Activated T-helper 1 cell treated with anti-CD3 and anti-CD28 coated beads, Interleukin-2, amount 50 U/mL, for 16 hours (primary cell): ENCODE measurements at places on chromosomes 5 and 9.
A peak's percentile ranks its signal among the peaks of the same experiment; 100 is the strongest.

DNA sequence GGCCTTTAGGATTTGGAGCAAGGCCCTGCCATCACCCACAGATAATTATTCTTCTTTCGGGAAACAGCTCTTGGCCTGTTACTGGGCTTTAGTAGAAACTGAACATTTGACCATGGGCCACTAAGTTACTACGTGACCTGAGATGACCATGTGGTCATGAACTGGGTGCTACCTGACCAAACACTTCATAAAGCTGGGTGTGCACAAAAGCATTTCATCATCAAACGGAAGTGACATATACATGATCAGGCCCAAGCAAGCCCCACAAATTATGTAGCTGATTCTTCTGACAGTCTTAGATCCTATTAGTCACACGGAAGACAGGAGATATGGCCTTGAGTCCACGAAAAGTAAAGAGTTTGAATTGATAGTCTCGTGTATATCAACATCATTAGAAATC lies 130.9 kb upstream of the FBN2 start:
- DNase-seq, result no peak

DNA sequence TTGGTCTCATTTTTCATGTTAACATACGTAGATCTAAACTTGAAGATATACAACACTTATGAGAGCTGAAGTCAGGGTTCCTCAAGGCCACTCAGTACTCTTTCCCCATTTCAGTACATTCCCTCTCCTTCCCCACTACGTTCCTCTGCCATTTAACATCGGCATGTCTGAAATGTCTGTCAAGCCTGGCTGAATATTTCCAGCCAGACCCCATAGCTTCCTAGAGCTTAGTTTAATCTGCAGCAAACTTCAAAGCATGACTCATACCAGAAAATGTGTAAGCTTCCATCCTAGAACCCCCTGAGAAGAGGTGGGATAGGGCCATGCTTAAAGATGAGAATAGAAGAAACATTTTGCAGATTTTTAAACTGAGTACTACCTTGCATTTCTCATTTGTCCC lies 6.2 kb downstream of the GZMA start:
- no peak for DNase-seq

GRCh38 chr9:128249908-128250838 lies 25.6 kb downstream of the GOLGA2 start:
- DNase-seq, result peak; percentile 99

DNA sequence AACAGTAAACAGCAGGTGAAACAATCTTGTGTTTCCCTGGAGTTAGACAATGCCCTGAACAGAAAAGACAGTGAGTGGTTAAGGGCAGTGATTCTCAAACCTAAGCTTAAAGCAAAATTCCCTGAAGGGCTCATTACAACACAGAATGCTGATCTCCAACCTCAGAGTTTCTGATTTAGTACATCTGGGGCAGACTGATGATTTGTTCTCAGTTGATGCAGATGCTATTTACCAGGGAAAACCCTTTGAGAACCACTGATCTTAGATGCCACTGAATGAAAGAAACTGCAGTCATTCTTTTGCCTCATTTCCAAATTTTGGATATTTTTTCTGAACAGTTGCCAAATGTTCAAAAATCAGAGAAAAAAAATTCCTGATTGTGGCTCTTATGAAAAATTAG lies 18.7 kb upstream of the ADAM19 start:
- DNase-seq, result no peak

DNA sequence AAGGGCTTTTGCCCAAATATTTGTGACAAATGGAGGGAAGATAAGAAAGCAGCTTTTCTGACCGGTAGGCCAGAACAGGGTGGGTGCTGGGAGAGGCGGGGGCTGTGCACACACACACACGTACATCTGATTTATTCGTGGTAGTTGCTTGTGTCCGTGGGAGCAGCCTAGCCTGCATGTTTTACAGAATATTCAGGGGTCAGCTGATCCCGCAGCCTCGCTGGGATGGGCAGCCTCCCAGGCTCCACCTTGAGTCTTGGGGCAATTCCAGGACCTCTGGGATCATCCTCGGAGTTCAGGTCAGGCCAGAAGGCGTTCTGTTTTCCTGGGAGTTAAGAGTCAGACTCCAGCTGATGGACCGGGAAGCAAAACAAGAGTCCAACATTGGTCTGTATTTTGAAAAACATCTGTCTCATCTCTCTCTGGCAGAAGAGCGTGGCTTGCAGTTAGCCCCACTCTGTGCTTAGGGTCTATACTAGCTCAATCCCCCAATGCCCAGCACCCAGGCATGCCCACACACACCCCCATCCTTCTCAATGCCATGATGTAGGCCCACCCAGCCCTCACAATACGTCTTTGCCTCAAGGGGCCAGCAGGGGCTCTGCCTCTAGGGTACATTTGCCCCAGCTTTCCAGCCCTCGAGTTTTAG lies 210.6 kb downstream of the GOLPH3 start:
- DNase-seq, result no peak

DNA sequence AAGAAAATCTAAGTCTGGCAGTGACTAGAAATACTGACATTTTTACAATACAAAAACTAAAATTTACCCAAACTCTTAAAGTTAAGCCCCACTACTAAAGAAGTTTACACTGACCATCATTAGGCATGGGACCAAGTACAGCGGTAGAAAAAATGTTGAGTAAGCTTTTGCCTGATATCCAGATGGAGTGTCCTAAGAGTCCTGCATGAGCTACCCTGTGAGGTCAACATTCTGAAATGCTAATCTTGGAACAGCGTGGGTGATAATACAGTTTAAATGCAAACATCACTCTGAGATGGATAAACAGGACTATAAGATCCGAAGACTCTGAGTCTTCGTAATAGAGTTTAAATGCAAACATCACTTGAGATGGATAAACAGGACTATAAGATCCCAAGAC lies 189.7 kb downstream of the DCP2 start:
- DNase-seq, result no peak

DNA sequence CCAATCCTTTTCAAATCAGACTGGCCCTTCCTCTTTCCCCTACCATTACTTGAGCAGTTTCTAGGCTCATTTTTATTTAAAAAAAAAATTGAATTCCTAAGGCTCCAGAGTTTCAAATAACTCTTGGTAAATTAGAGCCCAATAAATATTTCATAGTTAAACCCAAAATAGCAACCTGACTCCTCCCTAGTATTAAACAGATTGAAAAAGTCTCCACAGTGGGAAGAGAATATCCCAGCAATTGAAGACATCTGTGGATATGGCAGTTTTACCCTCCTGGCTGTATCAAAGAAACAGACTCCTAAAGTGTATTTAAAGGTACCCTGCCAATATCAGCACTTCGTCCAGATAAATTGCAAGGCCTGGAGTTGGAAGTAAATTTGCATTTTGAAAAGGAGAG lies 52.7 kb upstream of the GDNF start:
- no peak for DNase-seq

DNA sequence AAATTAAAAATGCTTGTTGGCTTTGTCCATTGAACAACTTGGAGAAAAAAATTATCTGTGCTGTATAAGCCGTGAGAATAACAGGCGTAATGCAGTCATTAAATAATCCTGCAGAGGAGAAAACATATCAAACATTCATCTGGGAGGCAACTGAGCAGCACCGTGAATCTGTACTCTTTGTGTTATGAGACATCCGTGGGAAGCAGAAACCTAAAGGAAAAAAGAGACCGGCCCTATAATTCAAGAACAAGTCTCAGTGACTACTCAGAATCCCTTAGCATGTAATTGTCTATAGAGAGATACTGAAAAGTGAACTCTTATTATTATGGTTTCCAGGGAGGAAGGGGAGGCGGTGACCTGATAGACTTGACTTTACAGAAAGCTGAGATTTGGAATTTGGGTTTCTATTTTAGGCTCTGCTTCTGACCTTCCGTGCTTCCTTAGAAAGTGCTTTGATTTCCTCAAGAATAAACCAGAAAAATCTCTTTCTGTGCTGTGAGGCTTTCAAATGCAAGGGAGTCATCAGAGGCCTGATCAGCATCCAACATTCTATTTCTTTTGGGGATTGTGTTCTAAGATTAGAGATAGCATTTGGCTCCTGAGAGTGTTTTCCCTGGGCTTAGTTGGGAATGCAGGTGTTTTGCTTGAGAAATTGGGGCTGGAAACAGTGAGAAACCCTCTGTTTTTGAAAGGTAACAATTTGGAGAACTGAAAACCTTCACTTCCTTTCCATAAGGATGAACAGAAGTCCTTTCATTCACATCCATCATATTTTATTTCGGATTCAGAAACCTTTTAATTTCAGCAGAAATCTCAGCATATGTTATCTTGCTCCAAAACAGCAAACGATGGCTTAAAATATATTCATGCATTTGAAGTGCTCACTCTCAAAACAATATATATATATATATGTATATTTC lies 296.7 kb downstream of the CSNK1G3 start:
- no peak for DNase-seq

- DNase-seq, result no peak
Observed at GRCh38 chr5:36397901-36398536, 96.3 kb upstream of the RANBP3L start.

DNA sequence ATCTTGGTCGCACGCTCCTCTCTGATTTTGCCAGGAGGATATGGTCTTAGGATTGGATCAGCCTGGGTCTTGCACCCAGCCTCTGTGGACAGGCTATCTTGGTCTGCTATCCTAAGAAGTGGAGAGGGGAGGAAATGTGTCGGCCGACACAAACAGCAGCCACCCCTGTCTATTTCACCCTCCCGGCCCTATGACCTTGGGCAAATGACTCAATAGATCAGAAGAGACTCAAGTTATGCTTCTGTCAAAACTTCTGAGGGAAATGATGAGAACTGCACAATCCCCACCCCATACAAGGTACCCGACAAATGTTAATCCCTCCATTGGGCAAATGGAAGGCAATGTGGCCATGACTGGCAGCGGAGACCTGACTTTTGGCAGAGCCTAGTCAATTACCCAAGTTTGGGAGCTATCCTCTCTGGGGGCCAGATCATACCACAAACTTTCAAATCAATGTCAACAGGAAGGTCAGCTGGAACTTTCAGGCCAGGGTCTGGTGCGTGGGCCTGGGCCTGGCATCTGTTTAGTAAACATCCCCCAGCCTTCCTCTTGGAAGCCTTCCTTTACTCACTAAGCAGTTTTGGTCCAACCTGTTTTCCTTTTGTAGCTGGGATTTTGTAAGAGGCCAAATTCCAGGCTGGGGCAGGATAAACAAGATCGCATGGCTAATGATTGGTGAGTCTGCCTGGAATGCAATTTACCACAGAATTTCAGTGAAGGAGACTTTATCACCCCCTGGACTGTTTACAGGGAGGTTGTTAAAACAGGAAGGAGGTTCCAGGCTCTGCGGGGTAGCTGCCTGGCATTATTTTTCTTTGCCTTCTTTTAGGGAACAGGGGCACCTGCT lies 64.2 kb upstream of the CPEB4 start:
- no peak for DNase-seq

DNA sequence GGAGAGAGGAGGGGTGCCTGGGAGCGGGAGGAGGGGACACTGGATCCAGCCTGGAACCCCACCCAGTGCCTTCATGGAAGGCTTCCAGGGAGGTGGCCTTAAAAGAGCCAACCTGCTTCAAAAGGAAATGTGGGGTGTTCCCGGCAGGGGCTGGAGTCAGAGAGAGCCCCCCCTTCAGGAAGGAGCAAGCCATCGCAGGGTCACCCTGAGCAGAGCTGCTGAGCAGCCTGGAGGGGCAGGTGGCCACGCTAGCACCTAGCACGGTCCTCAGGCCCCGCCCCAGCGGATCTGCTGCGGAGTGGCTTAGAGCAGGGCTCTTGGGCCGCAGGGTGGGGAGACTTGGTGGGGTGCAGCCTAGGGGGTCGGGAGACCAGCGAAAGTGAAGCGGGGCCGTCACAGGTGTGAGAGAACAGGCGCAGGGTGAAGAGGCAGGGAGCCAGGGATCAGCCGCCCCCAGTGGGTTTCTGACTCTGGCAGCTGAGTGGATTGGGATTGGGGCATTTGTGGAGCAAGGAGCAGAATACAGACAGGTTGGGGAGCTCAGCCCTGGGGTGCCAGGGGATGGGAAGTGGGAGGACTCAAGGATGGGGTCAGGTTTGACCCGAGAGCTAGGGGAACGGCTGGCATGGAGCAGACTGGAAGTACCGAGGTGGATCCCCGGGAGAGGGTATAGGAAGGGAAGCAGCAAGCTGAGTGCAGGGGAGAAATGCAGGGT lies 1.5 kb downstream of the LCN2 start:
- DNase-seq, result no peak

- DNase-seq, result no peak
Observed at GRCh38 chr9:126478216-126478981, 135.3 kb upstream of the LMX1B start.

GRCh38 chr5:138096363-138096762 lies 12.5 kb downstream of the WNT8A start:
- no peak for DNase-seq

DNA sequence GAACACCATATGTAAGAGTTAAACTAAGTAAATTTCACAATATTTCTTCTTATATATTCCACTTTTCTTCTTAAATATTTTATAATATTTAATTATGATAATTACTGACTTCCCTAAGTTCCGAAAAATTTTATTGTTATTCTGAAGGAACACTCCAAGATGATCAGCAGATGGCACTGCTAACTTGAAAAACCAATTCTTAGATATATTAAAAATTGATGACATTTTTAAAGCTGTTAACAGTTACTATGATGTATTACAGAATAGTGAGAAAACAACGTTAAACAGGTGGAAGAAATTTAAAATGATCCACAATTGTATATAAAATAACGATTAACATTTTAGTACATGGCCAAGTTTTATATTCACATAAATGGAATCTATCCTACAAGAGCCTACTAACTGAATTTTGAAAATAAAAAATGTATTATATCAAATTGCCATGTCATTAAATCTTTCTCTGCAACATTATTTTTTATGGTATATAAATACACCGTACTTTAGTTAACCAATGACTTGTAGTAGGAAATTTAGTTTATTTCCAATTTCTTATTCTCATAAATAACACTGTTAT lies 30.1 kb upstream of the MUSK start:
- DNase-seq, result no peak

DNA sequence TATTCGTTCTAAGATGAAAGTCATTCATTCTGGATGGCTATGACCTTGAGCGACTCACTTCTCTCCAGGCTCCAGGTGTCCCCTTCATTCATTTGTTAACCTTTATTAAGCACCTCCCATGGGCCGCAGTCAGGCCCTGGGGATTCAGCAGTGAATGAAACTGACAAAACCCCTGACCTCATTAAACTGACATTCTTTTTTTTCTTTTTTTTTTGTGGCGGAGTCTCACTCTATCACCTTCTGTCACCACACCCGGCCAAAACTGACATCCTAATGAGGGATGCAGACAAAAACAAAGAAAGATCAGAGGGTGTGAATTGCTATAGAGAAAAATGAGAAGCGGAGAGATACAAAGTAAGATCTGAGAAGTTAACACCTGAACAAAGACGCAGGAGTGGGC lies 16.5 kb upstream of the ODF2 start:
- DNase-seq, result no peak
